ENCODE measurements at places on chromosomes 11 and 22.

- DNase-seq: no peak
Observed at GRCh38 chr22:46965555-46966494, 203.4 kb downstream of the TBC1D22A start.

- DNase-seq: no peak
Observed at GRCh38 chr22:43587574-43587973, 175.8 kb downstream of the MPPED1 start.

DNA sequence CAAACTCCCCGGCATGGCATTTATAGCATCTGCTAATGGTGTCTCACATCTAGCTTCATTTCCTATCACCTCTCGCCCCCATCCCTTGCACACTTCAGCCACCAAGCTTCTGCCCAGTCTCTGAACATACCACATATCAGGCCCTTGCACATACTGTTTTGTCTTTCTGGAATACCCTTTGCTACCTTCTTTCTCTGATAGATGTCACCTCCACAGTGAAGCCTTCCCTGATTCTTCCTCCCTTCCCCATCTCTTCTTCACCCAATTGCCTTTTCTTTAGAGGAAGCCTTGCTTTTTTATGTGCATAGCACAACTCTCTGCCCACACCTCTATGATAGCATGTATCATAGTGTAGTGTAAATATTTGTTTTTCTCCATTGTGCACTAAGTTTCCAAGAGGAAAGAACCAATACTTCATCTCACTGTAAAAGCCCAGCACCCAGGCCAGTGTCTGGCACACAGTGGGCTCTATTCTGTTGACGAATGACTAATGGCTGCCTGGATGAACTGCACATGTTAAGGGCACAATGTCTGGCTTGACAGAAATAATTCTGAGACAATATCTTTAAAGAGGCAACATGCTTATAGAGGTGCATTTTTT lies 27.8 kb downstream of the P4HA3 start:
- no peak for DNase-seq

- no peak for DNase-seq
Observed at GRCh38 chr22:44814266-44815098, 62.1 kb downstream of the ARHGAP8 start.

DNA sequence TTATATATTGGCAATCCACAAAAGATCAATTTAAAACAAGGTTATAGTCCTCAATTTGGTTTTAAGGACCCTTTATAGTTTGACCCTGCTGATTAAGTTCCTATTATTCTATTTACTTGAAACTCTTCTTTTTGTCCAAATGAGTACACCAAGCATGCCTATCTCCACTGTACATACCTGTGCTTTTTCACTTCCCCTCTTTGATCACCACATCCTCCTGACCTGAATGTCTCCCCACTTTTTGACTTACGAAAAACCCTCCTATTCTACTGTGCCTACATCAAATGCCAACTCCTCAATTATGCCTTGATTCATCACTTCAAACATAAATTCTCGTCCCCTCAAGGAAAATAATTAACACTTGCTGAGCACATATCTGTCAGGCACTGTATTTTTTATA lies 113.5 kb downstream of the SOX6 start:
- DNase-seq: no peak

Data from fibroblast of skin of left biceps (primary cell).